SW 1271 (cell line): ENCODE measurements at places on chromosomes 7 and 10.

DNA sequence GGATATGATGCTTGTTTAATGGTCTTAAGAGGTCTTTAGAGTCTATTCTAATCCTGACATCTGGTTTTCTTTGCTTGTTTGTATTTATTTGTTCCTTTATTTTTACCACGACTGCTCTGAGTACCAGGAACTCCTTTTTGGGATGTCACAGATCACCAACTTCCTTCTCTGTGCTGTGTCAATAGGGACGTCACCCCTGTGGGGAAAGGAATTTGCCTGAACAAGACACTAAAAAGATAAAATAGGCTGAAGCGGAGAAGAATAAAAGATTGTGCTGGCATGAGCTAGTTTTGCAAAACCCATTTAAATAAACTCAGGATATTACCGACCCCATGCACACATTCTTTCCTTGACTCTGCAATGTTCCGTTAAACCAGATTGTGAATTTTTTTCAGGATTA, 27.7 kb downstream of the MGMT start:
- no peak for DNase-seq

DNA sequence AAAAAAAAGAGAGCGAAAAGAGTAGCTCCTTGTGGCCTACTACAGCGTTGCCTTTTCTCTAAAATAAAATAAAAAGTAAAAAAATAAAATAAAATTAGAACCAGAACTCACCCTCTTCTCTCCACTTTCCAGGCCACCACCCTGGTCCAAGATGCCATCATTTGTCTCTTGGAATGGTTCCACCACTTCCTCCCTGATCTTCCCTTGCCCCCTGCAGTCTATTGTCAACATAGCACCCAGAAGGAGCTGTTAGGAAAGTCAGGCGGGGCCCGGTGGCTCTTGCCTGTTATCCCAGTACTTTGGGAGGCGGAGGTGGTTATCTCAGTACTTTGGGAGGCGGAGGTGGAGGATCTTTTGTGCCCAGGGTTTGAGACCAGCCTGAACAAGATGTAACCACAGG, 7.6 kb upstream of the GRID2IP start:
- DNase-seq, result peak; percentile 62

GRCh38 chr10:102579328-102579727, 65.0 kb upstream of the TRIM8 start:
- DNase-seq, result no peak

GRCh38 chr7:103140685-103141084, 8.2 kb downstream of the NAPEPLD start:
- DNase-seq, result no peak

DNA sequence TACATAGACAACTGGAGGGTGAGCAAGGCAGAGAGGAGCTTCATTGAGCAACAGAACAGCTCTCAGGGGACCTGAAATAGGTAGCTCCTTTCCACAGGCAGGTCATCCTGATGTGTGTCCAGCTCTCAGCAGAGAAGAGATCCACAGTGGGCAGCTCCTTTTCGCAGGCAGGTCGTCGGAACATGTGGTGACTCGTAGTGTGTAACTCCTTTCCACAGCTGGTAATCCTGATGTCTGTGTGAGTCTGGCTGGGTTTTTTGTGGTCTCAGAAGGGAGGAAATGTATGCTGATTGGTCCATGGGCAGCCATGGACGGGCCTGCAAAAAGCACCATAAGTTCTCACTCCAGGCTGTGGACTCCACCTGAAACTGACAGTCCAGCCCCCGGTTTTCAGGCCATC, 24.4 kb upstream of the TES start:
- no peak for DNase-seq

DNA sequence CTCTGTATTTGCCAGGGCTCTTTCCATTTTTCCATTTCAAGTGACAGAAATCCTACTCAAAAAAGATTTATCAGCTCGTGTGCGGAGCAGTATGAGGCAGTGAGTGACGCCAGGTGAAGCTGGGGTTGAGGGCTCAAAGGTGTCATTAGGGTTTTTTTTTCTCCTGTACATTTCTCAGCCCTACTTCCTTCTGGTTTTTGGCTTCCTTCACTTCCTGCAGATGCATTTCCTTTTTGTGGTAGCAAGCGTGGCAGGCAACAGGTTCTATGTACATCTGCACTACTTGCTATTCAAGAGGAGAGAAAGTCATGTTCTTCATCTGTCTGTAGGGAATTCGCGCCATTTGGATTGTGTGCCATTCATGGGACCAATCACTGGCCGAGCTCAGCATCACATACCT, 52.8 kb upstream of the AOAH start:
- DNase-seq, result no peak

- no peak for DNase-seq
Observed at GRCh38 chr10:132548106-132548823, 10.7 kb downstream of the INPP5A start.

DNA sequence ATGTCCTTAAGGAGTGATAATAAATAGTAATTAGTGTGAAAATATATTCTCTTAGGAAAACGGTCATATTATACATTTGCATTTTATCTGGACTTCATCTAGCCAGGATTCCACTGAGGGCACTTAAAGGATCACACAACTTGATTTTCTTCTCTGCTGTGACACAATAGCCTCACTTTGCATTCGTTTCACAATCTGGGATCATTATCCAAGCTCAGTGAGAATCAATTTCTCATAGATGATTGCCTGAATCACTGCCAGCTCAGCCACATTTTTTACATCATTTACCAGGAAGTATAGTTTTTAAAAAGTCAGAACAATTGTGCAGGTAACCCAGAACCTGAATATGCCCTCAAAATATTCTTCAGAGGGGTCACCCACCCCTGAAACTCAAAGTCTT, 68.9 kb downstream of the PTPRZ1 start:
- no peak for DNase-seq

GRCh38 chr10:30758338-30758737, 128.8 kb upstream of the LYZL2 start:
- DNase-seq, result no peak

DNA sequence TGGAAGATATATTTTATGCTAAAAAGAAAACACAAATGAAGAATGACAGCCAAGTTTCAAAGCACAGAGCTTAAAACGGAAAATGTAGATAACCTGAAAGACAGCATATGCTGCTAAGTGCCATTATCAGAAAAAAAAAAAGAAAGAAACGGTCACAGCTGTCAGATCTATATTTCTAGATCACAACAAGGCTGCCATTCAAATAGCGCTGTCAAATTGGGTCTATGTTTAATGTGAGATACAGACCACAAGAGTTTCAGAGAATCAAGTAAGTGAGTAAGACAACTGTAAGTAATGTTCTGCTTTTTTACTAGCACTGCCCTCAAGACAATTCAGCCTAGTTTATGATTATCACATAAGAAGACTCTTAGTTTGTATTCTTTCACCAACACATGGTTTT, 66.1 kb upstream of the RNF148 start:
- no peak for DNase-seq

GRCh38 chr10:20247891-20248708, 431.9 kb downstream of the PLXDC2 start:
- no peak for DNase-seq

- no peak for DNase-seq
Observed at GRCh38 chr7:127504715-127505114, 80.7 kb downstream of the GCC1 start.

DNA sequence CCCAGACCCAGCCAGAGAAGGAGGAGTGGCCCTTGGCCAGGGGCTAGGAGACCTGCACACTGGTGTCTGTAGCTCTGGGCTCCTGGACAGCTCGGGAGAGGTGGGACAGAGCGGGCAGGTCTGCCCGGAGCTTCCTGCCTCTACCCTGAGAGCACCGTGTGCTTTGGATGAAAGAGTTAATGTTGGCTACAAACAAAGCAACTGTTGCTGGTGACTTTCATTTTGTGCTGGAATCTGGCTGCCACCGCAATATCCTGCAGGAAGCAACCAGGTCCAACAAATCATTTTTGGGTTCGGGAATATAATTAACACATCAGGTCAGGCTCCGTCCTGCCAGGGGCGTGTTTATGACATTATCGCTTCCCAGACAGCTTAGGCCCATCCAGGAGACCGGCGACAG, 441.8 kb upstream of the MKI67 start:
- no peak for DNase-seq

- DNase-seq, result no peak
Observed at GRCh38 chr7:142696456-142697179, 52.7 kb upstream of the PRSS1 start.

DNA sequence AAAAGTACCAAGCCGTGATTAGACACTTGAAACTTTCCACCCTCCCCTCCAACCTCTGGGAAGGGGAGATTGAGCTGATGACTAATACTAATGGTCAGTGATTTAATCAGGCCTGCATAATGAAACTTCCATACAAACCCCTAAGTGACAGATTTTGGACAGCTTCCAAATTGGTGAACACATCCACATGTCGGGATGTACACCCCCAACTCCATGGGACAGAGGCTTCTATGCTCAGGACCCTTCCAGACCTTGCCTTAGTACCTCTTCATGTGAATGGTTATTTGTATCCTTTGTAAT, 4.8 kb downstream of the NUB1 start:
- DNase-seq, result no peak

DNA sequence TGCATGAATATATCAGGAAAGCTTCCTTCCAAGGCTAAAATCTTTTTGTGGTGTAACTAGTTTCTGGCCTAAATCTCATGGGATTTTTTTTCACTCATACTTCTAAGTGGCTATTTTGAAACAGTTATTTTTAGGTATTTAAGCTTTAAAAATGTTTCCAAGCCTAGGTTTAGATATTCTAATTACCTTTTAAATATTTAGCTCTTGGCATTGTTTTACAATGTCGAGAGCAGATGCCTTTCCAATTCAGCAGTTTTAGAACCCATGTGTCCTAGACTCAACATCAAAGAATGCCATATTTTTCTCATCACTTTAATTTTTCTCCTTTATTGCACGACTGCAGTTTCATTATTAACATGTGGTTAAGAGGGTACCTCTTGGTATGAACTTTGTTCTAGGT, 27.1 kb upstream of the STOX1 start:
- no peak for DNase-seq

- no peak for DNase-seq
Observed at GRCh38 chr10:23326544-23327307, 17.9 kb downstream of the C10orf67 start.

DNA sequence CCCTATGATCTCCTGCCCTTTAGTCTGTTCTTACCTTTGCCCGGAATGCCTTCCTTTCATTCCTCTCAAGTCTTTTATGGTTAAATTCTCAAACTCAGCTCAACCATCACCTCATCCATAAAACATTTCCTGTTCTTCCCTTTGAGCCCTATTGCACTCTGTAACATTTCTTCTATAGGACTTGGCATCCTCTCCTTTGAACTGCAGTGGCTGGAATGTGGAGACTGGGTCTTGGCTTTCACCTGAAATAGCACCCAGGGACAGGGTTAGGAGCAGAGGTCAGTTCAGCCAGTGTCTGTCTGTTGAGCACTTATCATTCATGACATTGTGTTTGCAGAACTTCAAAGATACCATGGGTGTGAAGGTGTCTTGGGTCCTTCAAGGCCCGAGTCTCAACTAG, 7.2 kb downstream of the NFE2L3 start:
- no peak for DNase-seq

DNA sequence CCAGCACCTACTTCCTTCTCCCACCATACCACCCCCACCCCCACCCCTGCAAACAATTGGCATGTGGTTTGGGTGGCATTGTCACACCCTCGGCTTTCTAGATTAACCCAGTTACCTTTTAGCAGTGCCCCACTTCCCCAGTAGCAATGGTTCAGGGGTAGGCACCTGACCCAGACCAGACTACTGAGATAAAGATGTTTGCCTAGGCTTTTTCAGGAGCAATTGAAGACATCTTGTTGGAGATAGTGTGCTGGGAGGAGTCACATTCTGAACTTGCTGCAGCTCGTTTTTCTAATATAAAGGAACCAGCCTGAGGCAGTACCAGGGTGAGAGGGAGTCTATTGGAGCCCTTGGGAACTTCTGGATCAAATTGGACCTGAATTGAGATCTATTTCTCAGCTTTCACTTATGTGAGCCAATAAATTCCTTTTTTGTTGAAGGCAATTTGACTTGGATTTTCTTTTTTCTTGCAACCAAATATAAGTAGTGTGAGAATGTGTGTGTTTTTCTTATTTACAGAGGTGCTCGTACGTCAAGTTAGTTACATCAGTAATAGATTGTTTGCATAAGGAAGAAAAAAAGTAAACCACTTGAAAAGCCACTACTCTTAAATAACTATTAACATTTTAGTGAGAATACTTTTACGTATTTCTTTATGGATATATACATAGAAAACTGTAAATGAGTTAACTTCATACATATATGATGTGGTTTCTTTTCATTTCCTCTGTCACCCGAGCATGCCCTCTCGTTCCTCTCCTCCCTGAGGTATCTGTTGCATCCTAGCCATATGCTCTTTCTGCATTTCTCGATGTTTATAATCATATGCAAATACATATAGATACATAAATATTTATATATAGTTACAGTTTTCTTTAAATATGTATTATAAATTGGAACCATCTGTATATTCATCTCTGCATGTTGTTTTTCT, 38.0 kb downstream of the RAB18 start:
- DNase-seq, result no peak

DNA sequence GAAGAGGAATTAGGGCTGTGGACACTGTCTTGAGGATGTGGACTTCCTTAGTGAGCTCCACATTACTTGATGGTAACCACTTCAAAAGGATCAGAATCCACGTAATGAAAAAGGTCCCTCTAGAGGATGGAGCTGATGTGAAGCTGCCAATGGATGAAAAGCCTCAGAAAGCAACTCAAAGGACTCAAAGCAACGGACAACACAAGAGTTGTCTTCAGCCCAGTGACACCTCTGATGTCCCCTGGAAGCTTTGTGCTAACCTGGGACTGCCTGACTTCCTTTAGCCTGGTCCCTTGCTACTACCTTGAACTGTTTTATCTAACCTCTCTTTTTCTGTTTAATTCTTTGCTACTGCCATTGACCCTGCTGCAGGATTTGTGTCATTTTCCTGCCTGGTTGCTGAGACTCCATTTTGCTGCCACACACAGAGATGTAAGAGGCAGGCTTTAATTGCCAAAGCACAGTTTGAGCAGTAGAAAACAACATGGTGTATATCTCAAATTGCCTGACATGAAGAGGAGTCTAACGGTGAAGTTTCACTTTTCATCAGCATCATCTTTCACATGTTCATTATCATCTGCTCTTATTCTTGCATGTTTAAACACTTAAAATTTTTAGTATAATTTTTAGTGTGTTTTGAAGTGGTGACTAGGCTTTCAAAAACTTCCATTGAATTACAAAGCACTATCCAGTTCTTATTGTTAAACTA, 11.1 kb upstream of the SGCE start:
- no peak for DNase-seq

- no peak for DNase-seq
Observed at GRCh38 chr10:11796474-11796873, 26.7 kb upstream of the PROSER2 start.

DNA sequence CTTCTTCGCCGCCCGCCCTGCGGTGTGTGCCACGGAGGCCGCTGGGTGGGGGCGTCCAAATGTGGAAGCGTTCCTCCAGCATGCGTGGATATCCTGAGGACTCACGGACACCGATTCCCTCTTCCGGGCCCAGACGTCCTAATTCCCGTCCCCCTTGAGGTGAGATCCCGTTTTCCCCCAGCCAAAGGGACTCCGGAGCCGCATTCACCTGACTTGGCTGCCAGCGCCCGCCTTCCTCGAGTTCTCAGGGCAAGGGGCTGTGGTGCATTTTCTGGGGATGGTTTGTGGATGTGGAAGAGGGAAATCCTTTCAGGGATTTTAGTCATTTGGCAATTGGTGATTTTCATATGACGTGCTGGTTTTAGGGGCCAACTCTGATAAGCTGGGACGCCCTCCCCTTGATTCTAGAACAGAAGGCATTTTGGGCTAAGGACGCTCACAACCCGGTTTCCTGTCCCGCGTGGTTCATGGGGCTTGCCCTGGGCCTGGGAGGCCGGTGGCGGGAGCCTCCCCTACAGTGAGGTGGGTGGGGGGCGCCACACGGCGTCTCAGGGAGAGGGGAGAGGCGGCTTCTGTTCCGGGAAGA, 165.4 kb downstream of the ACTR3B start:
- DNase-seq, result no peak

- no peak for DNase-seq
Observed at GRCh38 chr7:117146059-117146458, 176.8 kb downstream of the WNT2 start.
